Activated T-cell treated with anti-CD3 and anti-CD28 coated beads for 1 hour (primary cell): ENCODE measurements at places on chromosomes 4 and X.

DNA sequence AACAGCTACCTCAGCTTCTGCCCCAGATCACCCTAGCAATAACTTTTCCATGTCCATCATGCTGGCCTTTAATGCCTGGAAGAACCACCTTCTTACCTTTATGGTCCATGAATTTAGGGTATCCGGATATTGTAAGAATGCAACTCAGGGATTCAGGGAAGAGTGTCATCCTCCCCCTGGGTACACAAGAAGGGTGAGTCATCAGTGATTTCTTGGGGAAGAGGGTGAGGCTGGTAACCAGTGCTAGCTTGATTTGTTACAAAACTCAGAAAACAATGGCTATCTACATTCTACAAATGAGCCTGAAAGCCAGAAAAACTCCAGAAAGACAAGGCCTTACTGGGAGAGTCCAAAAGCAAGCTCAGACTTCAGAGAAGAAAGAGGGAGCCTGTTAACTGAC, 10.4 kb upstream of the NALF2 start:
- DNase-seq, result no peak

DNA sequence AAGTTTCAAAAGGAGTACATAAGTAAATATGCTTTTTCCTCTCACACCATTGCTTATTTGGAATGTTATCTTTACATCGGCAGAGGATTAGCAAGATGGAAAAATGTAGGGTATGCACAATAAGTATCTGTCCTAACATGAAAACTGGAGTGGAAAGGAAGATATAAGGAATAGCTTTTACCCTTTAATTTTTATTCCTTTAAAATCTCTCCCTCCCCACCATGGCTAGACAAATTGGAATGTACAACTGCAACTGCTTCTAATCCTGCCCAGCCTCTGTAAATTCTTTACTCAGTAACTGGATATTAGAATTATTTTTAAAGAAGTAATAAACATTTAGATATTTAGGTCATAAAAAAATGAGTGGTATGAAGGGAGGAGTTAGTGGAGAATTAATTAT, 171.5 kb downstream of the PCDH18 start:
- DNase-seq, result no peak

- DNase-seq, result no peak
Observed at GRCh38 chr4:182169572-182169971, 73.6 kb upstream of the TENM3 start.

DNA sequence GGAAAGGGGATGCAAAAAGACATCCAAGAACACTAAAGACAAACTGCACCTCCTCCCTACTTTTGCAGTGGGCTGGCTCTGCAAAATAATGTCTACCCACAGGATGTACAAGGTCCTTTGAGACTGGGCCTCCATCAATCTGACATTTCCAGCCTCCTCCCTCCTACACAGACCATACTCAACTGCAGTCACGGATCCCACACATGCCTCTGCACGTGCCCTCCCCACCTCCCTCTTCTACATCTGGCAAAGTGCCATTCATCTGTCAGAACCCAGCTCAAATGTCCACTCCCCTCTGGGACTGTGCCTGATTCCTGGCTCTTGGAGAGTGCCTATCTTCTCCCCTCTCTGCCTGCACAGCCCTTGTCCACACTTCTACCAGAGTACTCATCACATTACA, 50.3 kb downstream of the CHRDL1 start:
- no peak for DNase-seq

DNA sequence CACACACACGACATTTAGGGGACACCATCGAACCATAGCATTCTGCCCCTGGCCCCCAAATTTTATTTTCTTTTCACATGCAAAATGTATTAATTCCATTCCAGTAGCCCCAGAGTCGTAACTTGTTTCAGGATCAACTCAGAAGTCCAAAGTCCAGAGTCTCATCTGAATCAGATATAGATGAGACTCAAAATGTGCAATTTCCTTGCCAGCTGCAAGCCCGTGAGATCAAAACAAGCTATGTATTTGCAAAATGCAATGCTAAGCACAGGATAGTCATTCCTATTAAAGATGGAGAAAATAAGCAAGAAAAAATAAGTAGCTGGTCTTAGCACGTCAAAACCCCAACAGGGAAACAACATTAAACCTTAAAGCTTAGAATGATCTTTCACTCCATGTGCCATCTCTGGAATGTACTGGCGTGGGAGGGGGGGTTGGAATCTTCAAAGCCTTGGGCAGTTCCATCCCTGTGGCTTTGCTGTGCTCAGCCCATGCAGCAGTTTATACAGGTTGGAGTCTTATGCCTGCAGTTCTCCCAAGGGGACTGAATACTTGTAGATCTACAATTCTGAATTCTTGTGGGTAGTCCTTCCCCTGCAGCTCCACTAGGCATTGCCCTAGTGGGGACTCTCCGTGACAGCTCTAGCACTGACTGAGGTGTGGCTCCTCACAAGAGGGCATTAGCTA, 47.7 kb upstream of the SYTL5 start:
- DNase-seq, result no peak

GRCh38 chrX:11540532-11541377, 125.0 kb downstream of the ARHGAP6 start:
- DNase-seq, result no peak

- no peak for DNase-seq
Observed at GRCh38 chr4:58138786-58139668, 1028.8 kb upstream of the IGFBP7 start.

DNA sequence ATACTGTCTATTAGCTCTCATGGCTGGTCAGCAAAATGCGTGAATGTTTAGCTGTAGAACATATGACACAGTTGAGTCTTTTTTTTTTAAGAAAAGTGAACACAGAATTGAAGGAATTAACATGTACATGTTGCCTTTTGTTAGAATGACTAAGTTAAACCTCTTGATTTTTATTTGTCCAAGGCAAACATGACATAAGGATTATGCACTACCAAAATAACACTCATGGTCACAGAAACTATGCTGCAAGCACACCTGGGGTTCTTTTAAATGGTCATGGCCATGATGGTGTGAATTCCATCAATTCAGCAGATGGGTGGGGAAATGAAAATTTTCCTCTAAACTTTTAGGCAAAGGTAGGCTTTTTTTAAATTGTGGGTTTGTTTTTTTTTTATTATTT, 80.1 kb upstream of the CXCL13 start:
- no peak for DNase-seq

DNA sequence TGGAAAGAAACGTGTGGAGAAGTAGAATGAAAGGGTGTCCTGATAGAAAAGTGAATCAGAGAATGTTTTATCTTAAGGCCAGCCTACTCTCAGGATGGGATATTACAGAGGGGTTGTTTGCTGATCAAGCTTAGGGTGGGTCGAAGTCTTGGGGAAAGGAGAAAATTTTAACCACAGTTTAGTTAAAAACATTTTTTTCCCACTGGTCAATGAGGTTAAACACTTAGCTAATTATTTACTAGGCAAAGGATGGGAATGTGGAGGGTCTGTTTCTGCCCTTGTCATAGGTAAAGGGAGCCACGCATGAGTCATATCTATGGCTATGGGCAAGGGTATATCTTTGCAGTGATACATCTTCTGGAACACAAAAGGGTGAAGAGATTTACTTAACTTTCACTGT, 16.1 kb upstream of the SULT1E1 start:
- no peak for DNase-seq

GRCh38 chr4:8291036-8291682, 21.6 kb downstream of the HTRA3 start:
- no peak for DNase-seq

- DNase-seq, result no peak
Observed at GRCh38 chrX:150848914-150849365, 49.5 kb downstream of the CD99L2 start.

DNA sequence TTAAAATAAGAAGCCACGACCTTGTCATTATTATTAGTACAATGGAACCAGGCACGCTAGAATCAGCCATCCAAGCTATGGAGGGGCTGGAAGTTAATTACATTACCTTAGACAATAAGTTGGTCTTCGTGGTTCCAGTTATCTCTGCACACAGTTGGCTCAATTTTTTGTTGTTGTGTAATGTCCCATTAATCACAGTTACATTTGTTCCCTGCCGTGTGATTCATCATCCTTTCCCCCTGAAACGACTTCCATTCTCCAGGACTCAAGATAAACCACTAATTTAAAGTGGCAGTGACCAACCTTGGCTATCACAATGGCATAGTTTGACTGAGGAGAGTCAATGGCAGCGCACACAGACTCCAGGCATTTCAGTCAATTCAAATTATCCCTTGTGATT, 905.0 kb downstream of the RAB28 start:
- no peak for DNase-seq

DNA sequence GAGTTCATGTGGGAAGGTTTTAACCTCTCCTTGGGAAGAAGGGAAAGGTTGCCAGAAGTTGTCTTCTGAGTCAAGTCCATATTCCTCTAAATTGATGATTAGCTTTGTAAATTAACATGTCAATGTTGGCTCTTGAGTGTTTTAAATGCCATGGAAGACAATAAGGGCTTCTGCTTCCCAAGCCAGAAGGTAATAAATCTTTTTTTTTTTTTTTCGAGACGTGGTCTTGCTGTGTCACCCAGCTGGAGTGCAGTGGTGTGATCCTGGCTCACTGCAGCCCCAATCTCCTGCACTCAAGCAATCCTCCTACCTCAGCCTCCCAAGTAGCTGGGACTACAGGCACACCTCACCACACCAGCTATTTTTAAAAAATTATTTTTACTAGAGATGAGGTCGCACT, 5.0 kb upstream of the REST start:
- DNase-seq, result no peak

DNA sequence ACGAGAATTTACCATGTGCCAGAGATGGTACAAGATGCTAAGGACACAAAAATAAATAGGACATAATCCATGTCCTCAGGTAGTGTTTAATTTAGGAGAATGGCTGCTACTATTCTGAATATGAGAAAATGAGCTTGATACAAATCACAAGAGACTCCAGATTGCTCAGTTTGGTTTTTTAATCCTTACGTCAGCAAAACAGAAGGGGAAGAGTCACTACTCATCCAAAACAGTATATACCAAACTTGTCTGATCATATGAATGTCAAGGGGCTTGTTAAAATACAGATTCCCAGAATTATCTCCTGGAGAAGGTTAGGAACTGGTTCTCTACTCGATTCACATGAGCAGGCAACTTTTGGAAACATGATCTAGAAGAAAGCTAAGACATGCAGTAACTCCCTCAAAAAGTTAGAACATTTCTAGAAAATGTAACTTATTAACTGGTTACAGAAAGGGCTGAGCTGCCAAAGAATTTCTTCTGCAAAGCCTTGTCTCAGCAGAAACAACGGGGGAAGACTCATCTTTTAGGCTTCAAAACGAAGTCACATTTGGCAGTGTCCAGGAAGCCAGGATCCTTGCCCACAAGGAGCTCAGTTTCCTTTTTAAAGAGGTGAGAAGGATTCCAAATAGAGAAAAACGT, 3.4 kb downstream of the AIFM1 start:
- no peak for DNase-seq
